ENCODE measurements at places on chromosomes 2 and 18.

GRCh38 chr2:202034249-202035088, 814 bp downstream of the FZD7 start:
- DNase-seq, result no peak

GRCh38 chr2:230712443-230713330, at the start of gene CAB39:
CAB39 (plus strand) TSS chr2:230712842; CDS start chr2:230760002, 47,160 bp downstream.
- peak; percentile 91 for DNase-seq

GRCh38 chr2:99644419-99644787, 154.6 kb upstream of the REV1 start:
- DNase-seq, result peak; percentile 6

DNA sequence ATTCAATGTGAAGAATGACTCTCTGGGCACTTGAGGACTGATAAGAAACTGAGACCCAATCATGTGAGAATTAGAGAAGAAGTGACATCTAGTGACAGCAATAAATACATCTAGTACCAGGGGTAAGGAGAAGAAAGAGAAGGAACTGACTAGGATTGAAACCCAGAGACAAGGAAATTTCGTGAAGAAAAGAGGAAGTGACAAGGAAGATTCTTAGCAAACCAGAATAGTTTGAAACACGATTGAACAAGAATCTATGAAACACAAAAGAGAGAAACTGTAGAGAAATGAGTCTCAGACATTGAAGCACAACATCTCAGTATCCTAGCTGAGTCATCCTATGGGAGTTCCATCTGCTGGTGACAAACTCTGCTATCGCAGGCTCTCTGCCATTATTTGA, 571.9 kb upstream of the PKDCC start:
- peak; percentile 4 for DNase-seq

GRCh38 chr2:172843902-172844715, 108.5 kb downstream of the RAPGEF4 start:
- no peak for DNase-seq

- DNase-seq, result no peak
These were observed 31.5 kb downstream of the ACSL3 start for GRCh38 chr2:222892321-222892720.

DNA sequence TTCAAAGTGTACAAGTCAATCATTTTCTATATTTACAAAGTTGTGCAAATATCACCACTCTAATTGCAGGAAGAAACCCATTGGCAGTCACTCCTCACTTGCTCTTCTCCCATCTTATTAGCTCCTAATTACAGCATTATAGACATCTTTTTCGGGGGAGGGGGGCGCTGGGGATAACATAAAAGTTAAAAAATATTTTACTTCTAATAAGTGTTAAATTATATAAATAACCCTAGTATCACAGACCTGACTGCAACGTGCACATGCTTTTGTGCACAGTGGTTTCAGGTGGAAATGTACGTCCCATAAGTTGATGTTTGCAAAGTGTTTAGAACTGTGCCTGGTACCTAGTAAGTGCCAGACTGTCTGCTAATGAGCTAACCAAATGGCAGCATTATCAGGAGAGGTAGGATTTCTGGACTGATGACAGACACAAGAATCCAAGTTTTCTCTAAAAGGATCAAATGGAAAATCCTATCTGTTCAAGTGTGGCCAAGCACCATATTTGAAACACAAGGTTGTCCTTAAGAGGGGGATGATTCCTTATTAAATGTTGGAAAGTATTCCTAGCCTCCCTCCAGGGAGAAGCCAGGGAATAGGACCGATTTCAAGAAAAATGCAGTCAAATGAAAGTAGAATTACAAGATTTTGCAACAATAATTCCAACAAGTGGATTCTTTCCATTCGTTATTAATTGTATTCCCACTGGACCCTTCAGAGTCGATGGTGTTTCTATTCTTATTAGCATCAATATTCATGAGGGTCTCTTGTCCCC, 70.0 kb downstream of the ACKR3 start:
- no peak for DNase-seq

- DNase-seq, result no peak
These were observed 869.1 kb downstream of the CNTNAP5 start for GRCh38 chr2:124894199-124894598.

DNA sequence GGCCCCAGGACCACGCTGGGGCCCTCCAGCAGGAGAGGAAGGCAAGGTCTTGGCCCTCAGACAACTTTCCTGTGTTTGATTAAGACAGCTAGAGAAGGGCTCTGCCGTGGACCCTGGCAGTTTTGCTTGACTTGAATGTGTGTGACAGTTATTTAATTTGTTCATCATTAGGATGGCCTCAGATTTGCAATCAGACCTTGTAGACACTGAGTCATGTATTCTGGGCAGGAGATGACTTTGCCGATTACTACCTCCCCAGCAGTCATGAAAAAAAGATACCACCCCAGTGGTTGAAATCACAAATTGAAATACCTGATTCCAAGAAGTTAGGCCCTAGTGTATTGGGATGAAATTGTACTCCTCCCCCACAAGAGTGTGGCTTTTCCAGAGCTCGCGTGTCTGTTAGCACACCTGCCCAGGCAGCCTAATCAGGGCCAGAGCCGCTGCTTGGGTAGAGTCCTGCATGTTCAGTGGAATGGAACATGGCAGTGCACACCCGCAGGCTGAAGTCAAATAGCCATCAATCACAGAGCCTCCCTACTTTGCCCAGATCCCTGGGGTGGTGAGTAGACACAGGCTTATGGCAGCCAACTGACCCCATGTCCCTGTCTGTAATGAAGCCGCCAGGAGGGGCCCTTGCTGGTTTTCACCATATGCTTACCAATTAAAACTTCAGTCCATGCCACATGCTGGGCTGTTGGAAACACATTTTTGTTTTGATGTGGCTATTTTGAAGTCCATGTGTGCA, 122.5 kb downstream of the TPGS2 start:
- no peak for DNase-seq

DNA sequence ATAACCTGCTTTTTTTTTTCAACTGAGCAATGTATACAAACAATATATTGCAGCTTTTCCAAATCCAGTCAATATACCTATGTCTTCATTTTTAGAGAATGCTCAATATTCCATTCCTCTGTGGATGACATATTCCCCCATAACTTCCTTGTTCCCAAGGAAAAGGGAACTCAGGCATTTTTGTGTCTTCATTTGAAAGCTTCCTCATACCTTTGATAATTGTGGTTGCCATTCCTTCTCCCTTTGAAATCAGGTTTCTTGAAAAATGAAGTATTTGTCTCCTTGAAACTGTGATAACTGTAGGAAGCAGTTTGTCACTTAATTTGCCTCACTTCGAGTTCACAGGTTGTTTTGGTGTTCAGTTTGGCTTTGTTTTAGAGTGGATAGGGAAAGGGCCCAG, 13.5 kb downstream of the ELAC1 start:
- no peak for DNase-seq
